Uterus (tissue), 4 donors: ENCODE measurements at places on chromosomes 12 and 14.
A peak's percentile ranks its signal among the peaks of the same experiment; 100 is the strongest.

GRCh38 chr14:66330916-66331315, 155.3 kb upstream of the CCDC196 start:
- DNase-seq: peak; percentile 20

- no peak for DNase-seq
Measured at GRCh38 chr12:131381716-131382430, 329.0 kb upstream of the SFSWAP start.

DNA sequence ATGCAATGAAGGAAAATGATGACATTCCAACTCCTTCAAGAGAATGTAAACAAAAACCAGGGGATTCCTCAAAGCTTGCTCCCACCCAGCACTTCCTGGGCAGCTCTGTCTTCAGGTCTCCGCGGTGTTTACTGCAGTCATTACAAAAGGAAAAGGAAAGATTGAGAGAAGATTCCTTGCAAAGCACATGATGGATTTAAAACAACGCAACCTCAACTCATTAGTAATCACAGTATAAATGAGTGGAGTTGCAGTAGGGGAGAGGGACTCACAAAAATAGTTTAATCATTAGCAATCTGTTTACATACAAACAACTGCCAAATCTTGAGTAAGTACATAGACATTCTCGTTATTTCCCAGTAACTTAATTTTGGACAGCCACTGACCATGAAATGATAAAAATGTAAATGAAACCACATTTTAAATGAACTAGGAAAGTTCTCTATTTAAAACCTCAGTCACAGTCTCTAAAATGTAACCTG, 49.7 kb upstream of the OVCH1 start:
- no peak for DNase-seq

DNA sequence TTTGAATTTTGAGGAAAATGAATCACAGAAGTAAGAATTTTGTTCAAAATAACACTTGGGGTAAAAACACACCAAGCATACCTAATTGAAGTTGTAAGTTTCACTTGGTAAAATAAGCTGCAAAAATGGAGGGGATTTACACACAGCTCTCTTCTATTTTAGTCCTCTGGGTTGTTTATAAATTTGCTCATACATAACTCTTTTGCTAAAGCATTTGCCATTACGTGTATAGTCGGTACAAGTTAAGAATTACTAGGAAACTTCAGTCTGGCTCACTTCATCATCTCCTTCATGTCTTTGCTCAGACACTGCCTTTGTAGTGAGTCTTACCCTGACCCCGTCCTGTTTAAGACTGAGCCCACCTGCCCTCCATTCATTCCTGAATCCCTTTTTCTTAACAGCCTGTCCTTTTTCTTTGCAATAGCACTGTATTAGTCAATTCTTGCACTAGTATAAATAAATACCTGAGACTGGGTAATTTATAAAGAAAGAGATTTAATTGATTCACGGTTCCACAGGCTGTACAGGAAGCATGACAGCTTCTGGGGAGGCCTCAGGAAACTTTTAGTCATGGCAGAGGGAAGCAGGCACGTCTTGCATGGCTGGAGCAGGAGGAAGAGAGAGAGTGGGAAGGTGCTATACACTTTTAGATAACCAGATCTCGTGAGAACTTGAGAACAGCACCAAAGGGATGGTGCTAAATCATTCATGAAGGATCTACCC, 451.1 kb downstream of the PCNX1 start:
- no peak for DNase-seq

DNA sequence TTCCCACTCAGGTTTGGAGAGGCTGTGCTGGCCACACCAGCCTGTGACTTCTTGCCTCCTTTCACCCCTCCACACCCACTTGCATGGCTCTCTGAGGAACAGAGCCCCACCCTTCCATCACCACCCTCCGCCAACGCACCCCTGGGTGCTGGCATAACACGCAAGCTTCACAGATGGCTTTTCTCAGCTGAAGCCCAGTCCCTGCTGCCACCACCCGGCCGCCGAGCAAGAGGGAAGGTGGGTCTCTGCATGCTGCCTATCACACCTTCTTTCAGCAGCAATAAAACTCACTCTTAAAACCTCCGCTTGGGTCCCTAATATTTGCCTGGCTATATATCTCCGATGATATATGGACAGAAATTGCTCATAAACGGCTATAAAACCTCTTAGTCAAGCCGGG, 41.6 kb downstream of the SMUG1 start:
- DNase-seq: no peak

DNA sequence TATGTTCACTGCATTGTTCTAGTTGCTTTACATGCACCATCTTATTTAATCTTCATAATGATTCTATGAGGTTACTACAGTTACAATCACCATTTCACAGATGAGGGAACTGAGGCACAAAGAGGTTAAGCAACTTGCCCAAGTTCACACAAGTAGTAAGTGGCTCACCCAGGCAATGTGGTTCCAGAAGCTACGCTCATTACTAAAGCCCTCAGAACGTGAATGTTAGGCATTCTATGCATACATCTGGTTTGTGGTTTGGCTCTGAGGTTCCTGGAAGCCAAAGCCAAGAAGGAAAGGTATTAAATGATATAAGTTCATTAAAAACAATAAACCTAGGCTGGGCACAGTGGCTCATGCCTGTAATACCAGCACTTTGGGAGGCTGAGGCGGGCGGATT, 14.4 kb upstream of the VRTN start:
- DNase-seq: no peak
